ENCODE measurements at places on chromosomes 6 and 20.

DNA sequence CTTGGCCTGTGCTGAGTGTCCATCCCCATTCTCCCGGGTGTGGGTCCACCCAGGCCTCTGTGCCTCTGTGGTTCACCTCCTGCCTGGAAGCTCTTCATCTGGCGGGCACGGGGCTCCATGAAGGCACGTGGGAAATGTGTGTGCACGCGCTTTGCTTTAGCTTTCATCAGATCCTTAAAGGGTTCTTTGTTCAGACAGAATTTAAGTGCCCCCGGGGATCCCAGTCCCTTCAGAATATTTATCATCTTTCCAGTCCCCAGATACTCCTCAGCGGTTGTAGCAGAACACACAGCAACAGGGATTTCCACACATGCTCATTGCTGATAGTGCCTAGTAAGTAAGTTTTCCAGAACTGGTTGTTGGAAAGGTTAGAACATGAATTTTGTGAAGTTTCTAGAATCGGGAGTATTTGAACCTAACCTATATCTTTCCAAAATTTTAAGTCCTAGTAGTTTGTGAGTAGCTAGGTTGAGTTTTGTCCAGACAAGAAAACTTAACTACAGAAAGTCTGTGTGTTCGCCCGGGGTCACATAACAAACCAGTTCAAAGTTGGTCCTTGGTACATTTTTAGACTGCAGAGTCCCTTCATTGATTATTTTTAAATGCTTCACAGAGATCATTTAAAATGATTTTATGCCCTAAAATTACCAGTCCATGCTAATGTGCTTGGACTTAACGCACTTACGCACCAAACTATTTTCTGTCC lies 67.7 kb downstream of the RPP40 start:
- no peak for DNase-seq

DNA sequence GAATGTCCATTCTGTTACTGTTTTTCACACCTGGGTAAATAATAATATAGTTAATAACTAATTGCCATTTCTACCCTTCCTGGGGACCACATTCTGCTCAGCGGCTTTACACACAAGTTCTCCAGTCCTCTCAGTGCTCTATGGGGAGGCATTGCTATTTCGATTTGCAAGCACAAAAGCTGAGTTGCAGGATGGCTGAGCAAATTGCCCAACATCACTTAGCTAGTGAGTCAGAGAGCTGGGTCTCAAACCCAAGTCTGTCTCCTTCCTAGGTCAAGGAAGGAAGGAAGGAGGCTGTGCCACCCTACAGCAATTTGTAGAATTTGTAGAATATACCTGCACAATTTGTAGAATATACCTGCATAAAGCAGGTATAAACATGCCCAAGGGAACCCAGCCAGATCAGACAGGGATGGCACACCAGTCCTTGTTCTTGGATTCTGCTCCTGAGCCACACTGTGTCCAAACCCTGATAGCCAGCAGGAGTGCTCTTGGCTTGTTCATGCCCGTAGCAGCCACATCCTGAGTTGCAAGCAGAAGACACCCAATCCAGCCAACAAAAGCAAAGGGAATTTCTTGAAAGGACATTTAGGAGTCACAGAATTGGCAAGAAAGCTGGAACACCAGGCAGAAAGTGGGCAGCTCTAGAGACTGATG lies 56.9 kb downstream of the LY86 start:
- no peak for DNase-seq

- no peak for DNase-seq
These were observed 6.7 kb upstream of the PDSS2 start for GRCh38 chr6:107466062-107466461.

- DNase-seq, result no peak
These were observed 155.3 kb downstream of the PRKN start for GRCh38 chr6:162572240-162572639.

DNA sequence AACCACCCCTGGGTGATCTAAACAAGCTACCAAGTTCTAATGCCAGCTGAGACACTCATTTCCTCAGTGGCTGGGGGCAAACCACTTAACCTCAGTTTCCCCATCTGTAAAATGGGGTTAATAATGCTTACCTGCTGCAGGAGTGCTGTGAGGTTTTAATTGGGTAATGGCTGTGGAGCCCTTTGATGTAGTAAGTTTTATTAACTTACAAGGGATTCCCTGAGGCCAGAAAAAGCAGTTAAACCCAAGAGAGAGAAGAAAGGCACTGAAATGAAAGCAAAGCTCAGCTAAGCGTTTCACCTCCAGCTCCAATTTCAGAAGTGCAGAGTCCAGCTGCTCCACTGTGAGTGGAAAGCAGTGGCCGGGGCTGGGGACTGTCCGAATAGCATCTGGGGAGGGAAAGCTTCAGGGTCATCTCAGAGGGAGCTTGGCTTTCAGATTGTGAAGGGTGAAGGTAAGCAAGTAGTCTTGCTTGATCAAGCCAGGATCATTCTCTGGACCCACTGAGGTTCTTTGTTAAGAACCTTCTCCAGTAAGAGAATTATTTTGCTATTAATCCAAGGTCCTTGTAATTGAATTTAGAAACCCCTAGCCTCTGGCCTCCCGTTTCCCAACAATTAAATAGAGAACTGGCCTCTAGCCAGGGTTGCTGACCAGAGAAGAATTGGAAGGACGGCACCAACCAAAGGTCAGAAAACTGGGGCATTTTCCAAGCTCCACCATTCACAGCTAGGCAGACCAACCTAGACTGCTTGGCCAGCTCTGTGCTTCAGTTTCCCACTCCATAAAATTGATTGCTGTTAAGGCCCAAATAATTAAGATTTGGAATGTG lies 20.9 kb upstream of the TCP11 start:
- no peak for DNase-seq

- DNase-seq, result no peak
These were observed 152.7 kb downstream of the MCHR2 start for GRCh38 chr6:99841297-99841696.

GRCh38 chr6:16400248-16400760 lies 161.9 kb downstream of the GMPR start:
- no peak for DNase-seq

DNA sequence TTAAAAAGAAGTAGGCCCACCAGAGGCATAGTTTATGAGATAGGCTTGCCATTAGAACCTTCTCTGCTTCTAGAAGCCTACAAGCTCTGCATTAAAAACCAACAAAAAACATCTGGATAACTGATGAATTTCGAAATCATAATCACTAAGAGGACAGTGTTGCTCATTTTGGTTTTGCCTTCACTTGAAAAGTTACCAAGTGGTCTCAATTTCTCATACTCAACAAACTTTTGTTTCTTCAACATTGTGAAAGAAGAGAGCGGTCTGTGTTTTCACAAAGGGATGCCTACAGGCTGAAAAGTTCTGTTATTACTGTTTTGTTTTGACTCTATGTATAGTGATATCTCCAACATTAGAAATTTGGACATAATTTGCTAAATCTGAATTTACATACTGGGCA lies 98.9 kb downstream of the PDSS2 start:
- no peak for DNase-seq

DNA sequence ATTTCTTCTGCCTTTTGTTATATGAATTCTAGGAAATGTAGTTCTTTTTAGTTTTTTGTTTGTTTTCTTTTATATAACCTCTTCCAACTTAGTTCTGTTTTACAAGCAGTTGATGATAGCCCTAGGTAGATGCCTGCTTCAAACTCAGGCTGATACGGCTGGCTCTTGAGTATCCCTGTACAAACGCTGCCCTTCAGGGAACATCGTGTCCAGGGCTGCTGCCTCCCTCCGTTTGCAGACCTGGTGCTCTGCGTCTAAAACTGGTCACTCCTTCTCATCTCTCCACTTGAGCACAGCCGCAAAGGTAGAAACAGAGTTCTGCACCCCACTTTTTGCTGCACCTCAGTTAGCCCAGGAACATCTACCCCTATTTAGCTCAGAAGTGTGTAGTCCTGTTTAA lies 310.1 kb downstream of the PRL start:
- DNase-seq, result no peak

GRCh38 chr6:52284131-52284459 lies 447 bp downstream of the MCM3 start:
- DNase-seq, result no peak

GRCh38 chr6:26187981-26188635 lies 100.9 kb downstream of the HFE start:
- DNase-seq, result no peak
